ENCODE measurements at places on chromosomes 16 and 17.

DNA sequence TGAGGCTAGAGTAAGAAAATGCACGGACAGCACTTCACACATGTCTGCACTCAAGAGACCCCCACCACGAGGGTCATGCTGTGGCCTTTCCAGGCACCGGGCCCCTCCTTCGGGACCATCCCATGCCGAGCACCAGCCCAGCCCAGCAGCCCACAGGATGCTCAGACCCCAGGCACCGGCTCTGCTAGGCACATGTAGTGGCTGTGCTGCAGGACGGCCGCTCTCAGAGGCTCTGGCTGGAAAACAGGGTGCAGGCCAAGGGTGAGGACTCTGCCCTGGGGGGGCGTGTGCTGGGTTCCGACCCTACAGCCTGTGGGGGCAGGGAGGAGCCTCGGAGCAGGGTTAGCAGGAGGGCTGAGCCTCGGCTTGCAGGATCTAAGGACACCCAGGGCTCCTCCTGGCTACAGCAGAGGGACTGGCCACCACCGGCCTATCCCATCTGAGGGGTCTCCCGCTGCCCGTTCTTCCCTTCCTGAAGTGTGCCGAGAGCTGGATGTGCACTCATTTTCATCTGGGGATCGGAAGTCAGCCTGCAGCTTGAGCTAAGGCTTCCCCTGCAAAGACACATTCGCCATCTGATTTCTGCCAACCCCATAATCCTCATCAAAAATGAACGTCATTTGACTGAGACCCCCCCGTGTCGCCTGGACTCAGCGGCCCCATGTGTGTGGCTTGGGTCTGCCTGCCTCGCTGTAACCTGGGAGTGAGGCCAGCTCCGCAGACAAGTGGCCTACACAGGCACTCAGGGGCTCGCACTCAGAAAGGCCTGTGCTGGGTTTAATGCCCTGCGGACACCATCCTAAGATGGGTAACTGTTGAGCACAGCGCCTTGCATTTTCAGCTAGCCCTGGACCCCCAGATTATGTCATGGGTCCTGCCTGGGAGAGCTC lies 293.1 kb upstream of the FOXF1 start:
- no peak for DNase-seq
- H3K4me3 ChIP-seq: no peak overlapping the region
- H3K27ac ChIP-seq: no peak overlapping the region
- H3K27me3 ChIP-seq: no peaks in the 10 kb centered on the region

DNA sequence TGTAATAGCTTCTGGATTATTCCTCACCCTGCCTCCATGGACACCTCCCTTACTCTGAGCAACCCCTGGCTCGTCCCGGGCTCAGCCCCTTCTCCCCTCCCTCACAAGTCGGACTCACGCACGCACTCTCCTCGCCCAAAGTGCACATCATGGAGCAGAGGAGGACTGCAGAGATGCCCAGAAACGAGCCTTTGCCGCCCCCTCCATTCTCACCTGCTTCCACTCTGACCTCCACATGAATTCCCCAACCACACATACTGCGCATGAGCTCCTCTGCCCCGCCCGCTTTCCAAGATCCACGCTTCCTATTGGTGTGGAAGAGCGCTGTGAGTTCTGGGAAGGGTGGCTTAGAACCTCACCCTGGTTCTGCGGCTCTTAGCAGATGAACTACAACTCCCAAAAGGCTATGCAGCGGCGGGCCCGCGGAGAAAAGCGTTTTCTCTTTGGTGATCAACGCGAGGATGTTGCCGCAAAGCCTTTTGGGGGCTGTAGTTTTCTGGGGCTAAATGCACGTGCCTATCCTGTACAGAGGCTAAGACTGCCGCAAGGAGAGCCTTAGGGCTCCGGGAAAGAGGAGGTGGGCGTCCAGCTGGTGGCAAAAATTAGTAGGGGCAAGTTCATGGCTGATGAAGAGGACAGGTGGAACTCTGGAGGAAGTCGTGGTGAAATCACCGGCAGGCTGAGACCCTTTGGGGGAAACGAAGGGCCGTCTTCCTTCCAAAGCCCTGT lies at the start of gene PHB1:
Gene PHB1, minus strand, starts transcription at position 261 of the 729 bp plus-strand sequence. CDS start 1,618 bp downstream, outside the sequence.
- no peaks in the 10 kb centered on the region for H3K4me1 ChIP-seq
- peak within 1 kb of the TSS; percentile 67 for H3K4me3 ChIP-seq
- H3K27me3 ChIP-seq: no peaks in the 10 kb centered on the region
- DNase-seq: peak; percentile 97
- no peak within 1 kb of the TSS for H3K27ac ChIP-seq

GRCh38 chr16:58485184-58485887 lies 14.6 kb upstream of the NDRG4 start:
- H3K27me3 ChIP-seq: no peaks in the 10 kb centered on the region
- no peak overlapping the region for H3K27ac ChIP-seq
- H3K36me3 ChIP-seq: no peaks in the 10 kb centered on the region

DNA sequence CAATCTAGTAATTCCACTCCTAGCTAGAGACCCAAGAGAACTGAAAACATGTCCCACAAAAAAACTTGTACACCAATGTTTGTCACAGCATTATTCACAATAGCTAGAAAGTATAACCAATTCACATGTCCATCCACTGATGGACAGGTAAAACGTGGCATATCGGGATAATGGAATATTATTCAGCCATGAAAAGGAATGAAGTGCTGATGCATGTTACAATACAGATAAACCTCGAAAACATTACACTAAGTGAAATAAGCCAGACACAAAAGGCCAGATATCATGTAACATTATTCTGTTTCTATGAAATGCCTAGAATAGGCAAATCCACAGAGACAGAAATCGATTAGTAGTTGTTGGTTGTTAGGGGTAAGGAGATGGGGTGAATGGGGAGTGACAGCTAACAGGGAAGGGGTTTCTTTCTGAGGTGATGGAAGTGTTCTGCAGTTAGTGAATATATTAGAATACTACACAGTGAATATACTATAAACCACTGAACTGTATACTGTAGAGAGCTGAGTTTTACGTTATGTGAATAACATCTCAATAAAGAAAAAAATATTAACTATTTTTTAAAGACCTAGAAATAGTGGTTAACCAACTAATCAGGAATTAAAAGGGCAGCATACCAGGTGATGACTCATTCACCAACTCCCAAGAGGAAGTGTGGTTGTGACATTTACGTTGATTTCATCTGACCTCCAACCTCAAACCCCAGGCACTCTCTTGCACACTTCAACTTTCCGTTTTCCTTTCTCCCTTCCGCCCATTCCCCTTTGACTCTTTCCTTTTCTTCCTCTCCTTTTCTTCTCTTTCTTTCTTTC lies 48.6 kb downstream of the GAS7 start:
- no peak for DNase-seq
- no peak overlapping the region for H3K4me3 ChIP-seq
- H3K27me3 ChIP-seq: no peaks in the 10 kb centered on the region
- H3K27ac ChIP-seq: no peak overlapping the region

GRCh38 chr17:65228287-65228686 lies 91.1 kb downstream of the RGS9 start:
- no peaks in the 10 kb centered on the region for H3K4me1 ChIP-seq
- H3K4me3 ChIP-seq: no peak overlapping the region
- H3K36me3 ChIP-seq: no peaks in the 10 kb centered on the region
- DNase-seq: no peak
- no peaks in the 10 kb centered on the region for H3K27me3 ChIP-seq

Data from aorta (tissue), 5 donors.